ENCODE measurements at places on chromosomes 1 and 21. TPM values are rescaled to one million over a fixed set of nuclear protein-coding genes. Genes with fewer than 3 reads are reported as not detected.

DNA sequence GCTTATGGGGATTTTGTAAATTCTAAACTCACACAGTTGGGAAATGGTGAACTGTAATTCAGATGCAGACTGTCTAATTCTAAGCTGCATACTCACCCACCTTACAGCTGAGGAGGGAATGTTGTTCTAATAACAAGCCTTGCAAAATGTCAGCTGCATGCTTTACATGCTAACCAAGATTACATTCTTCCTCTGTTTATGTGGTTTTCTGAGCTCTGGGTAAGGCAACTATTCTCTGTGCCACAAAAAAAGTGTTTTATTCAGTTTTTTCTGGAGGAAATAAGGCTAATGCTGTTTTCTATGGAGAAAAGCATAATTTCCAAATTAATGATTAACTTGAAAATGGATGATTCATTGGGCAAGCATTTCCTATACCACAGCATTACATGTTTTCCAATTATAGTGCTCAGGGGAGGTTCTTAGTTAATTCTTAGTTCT lies 64.9 kb downstream of the RGS13 start:
- peak; percentile 56 for DNase-seq
- H3K36me3 ChIP-seq: no peaks in the 10 kb centered on the region
- H3K27ac ChIP-seq: peak overlapping the region; percentile 73
- no peaks in the 10 kb centered on the region for H3K27me3 ChIP-seq
- H3K4me1 ChIP-seq: peaks cover 55% of the 10 kb centered on the region
- H3K4me3 ChIP-seq: no peak overlapping the region

DNA sequence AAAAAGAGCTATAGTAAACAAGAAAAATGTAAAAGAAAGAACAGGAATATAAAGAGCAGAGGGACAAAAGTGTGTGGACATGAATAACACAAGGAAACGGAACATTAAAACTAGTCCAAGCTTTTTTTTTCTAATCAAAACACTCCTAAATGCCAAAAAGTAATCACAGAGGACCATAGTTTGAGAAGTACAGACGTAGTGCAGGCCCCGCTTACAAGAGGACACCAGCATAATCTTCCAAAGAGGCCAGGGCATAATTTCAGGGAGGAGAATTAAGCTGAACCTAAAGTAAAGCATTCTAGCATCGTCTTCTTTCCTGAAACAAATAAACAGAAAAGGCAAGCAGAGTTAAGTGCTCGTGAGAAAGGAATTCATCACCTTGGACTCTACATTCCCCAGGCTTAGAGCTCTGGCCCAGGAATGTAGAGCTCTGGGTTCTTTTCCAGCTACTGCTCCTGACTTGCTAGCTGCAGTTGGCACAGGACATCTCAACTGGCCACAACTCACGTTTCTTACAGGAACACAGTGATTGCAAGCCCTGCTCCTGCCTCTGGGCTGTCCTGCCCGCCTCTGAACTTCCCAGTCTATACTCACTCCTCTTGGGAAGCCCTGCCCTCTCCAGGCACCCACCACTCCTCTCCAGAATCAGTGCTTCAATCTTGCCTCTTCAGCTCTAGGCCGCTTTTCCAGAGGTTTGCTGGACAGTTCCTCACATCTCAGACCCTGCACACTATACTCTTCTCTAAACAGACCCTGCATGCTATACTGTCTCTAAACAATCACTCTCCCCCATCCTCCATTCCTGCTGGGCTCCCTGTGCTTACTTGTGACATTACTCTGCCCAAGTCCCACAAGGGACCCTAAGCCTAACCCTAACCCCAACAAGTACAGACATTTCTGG lies 9.8 kb downstream of the RGS8 start:
- no peaks in the 10 kb centered on the region for H3K4me1 ChIP-seq
- H3K36me3 ChIP-seq: no peaks in the 10 kb centered on the region
- no peak for DNase-seq
- H3K27ac ChIP-seq: no peak overlapping the region
- peaks cover 6% of the 10 kb centered on the region for H3K27me3 ChIP-seq

- no peaks in the 10 kb centered on the region for H3K27me3 ChIP-seq
- no peaks in the 10 kb centered on the region for H3K4me1 ChIP-seq
- H3K36me3 ChIP-seq: no peaks in the 10 kb centered on the region
- DNase-seq: no peak
- no peak overlapping the region for H3K27ac ChIP-seq
- H3K4me3 ChIP-seq: no peak overlapping the region
Measured at GRCh38 chr1:41609166-41609883, 124.8 kb upstream of the EDN2 start.

DNA sequence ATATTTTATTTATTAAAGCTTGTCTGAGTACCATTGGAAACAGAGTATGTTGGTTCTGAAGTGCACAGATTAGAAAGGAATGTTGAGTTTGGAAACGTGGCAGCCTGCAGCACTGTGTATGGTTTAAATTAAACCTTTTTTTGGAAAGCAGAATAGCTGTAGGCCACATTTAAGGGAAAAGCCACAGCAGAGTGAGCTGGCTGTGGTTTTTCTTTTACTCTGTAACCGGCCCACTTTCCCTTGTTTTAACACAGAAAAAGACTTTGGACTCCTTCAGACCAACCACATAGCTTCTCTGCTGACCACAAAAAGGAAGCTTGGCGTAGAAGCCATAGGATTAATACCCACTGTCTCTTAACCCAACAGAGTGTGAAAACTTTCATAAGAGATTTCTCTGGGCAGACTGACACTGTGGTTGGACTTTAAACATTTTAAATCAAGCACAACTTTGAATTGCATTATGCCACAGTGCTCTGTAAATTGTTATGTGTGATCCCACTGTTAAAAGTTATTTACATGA lies 75.2 kb downstream of the NFIA start:
- H3K4me1 ChIP-seq: no peaks in the 10 kb centered on the region
- H3K27ac ChIP-seq: no peak overlapping the region
- no peaks in the 10 kb centered on the region for H3K36me3 ChIP-seq
- no peak overlapping the region for H3K4me3 ChIP-seq

DNA sequence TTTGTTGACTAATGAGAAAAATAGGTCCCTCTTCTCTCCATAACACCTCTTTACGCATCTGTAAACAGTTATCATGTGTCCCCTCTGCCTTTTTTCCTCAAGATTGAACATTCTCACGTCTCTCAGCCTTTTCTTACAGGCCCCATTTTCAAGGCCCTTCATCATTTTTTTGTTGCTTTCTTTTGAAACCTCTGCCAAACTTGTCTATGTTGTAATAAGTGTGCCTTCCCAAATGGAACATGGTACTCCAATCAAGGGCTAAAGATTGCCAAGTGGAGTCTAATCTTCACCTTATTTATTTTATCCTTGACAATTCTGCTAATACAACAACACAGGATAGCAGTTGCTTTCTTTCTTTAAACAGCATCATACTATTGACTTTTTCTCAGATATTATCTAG lies 280.3 kb downstream of the USH2A start:
- H3K4me1 ChIP-seq: no peaks in the 10 kb centered on the region
- DNase-seq: no peak
- H3K27me3 ChIP-seq: no peaks in the 10 kb centered on the region
- H3K27ac ChIP-seq: no peak overlapping the region
- no peaks in the 10 kb centered on the region for H3K36me3 ChIP-seq

DNA sequence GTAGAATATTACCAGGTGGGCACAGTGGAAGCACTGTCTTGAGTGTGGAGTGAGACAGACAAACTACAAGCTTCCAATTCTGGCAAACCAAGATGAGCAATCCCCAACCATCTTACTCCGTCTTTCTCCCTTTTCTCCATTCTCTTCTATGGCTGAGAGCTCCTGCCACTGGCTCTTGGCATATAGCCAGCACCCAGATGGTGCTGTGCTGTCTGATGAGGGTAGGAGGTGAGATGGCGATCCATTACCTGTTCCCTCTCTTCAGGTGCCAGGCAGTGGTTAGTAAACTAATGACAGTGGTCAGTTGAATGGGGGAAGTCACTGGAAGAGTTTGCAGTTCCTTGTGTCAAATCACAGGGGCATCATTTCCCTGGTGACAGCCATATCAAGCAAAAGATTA lies 108.4 kb downstream of the FNBP1L start:
- peaks cover 14% of the 10 kb centered on the region for H3K36me3 ChIP-seq
- H3K27ac ChIP-seq: no peak overlapping the region
- no peak for DNase-seq
- H3K4me3 ChIP-seq: no peak overlapping the region
- H3K4me1 ChIP-seq: peaks cover 15% of the 10 kb centered on the region

DNA sequence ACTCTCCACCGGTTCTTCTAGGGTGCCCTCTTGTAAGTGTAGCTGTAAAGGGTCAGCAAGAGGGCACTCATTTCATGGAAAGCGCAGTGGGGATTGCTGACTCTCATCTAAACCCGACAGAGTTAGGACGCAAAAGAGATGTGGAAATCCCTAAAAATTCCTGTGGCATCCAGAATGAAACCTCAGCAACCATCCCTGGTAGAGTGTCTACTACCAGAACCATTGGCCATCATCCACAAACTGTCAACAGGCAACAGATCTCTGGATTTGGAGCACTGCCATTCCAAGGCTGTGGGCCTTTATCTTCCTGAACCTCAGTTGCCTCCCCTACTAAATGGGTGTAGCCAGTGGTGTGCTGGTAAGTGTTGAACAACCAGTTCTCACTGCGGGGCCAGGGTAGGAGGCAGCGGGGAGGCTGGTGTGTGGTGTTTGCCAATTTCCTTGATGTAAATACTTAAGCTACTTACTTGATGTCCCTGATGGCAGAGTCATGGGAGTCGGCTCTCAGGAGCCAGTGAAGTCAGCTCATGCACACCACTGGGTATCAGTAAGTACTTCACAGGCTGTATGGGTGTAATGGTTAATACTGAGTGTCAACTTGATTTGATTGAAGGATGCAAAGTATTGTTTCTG lies 195.8 kb downstream of the KAZN start:
- H3K27me3 ChIP-seq: peaks cover 15% of the 10 kb centered on the region
- H3K4me3 ChIP-seq: no peak overlapping the region
- H3K27ac ChIP-seq: no peak overlapping the region
- no peaks in the 10 kb centered on the region for H3K4me1 ChIP-seq

GRCh38 chr1:248686815-248687214 lies 15.8 kb downstream of the OR14I1 start:
- no peak overlapping the region for H3K4me3 ChIP-seq
- H3K36me3 ChIP-seq: no peaks in the 10 kb centered on the region
- H3K4me1 ChIP-seq: no peaks in the 10 kb centered on the region
- no peak overlapping the region for H3K27ac ChIP-seq
- H3K27me3 ChIP-seq: no peaks in the 10 kb centered on the region

- H3K27me3 ChIP-seq: no peaks in the 10 kb centered on the region
- DNase-seq: no peak
- H3K4me3 ChIP-seq: no peak overlapping the region
Measured at GRCh38 chr1:75613916-75614315, 3.0 kb upstream of the SLC44A5 start.

DNA sequence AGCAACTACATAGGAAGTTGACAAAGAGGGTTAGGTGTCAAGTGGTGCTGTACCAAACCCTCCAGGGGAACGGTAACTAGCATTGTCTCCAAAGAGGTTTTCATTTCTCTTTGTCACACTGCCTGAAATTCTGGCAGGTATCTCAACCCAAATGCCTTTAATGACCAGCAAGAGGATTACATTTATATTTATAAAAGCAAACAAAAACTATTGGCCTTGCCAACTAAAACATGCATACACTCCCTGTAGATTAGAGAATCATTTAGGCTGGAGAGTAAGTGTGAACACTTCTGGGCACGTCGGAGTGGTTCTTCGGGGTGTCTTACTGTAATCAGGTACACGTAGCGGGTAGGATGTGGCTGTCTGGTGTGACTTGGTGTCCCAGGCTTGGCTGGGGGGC lies 84.9 kb downstream of the VPS26C start:
- DNase-seq: no peak
- H3K27me3 ChIP-seq: no peaks in the 10 kb centered on the region
- no peak overlapping the region for H3K4me3 ChIP-seq
- H3K4me1 ChIP-seq: no peaks in the 10 kb centered on the region
- no peak overlapping the region for H3K27ac ChIP-seq
- peaks cover 28% of the 10 kb centered on the region for H3K36me3 ChIP-seq

DNA sequence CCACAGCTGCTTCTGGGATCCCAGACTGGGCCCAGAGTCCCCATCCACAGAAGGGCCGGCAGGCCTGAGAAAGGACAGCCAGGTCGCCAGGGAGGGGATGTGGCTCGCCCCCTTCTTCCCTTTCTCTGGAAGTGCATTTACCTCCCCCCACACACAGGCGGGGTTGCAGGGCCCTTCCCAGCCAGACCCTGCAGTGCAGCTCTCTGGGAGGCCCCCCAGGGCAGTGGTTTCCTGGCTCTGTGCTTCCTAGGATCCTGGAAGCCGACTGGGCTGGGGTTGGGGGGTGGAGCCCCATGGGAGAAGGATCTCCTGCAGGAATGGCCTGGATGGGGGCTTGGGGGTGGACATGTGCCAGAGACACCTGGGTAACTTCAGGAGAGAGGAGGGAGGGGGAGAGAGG lies 4.2 kb upstream of the COL6A1 start:
- H3K36me3 ChIP-seq: no peaks in the 10 kb centered on the region
- no peak for DNase-seq
- no peaks in the 10 kb centered on the region for H3K27me3 ChIP-seq
- H3K4me1 ChIP-seq: peaks cover 54% of the 10 kb centered on the region

GRCh38 chr1:15347182-15347581 lies 62.5 kb upstream of the EFHD2 start:
- H3K27me3 ChIP-seq: no peaks in the 10 kb centered on the region
- H3K27ac ChIP-seq: no peak overlapping the region
- H3K36me3 ChIP-seq: no peaks in the 10 kb centered on the region

GRCh38 chr1:112754116-112754628 lies 39.0 kb upstream of the PPM1J start:
- no peak overlapping the region for H3K4me3 ChIP-seq
- no peak overlapping the region for H3K27ac ChIP-seq
- H3K36me3 ChIP-seq: no peaks in the 10 kb centered on the region
- H3K27me3 ChIP-seq: no peaks in the 10 kb centered on the region
- DNase-seq: no peak
- no peaks in the 10 kb centered on the region for H3K4me1 ChIP-seq

DNA sequence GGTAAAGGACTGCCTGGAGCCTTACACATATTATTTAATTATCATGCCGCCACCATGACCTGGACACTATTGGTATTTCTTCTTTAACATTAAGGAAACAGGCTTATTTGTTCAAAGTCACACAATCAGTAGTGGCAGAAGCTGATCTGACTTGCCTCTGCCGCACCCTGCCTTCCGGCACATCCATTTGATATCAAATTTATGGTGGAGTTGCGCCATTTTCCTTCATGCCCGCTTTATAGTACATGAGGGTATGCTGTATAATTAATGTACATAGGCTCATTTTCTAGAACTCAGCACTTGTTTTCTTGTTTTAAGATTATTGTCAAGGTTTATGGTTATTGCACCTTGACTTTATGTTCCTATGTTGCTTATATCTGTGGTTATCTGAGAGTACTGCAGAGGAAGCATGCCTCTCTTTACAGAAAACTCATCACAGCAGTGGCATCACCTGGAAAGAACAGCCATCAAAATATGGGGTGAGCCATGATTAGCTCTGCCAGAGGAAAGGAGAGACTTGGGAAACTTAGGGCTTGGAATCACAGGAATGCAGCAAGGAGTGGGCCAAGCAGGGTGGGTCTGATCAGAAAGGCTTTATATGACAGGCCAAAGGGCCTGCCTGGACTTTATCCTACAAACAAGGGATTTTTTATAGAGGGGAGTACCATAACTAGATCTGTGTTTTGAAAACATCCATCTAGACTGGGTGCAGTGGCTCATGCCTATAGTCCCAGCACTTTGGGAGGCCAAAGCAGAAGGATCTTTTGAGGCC lies 72.2 kb upstream of the GJB5 start:
- H3K4me3 ChIP-seq: no peak overlapping the region
- H3K27ac ChIP-seq: no peak overlapping the region
- no peaks in the 10 kb centered on the region for H3K36me3 ChIP-seq
- no peak for DNase-seq

DARS2 gene
- 25.6 TPM for total RNA-seq

GFI1 gene
- total RNA-seq: 8.1 TPM

KAZN gene
- total RNA-seq: 13.4 TPM

Data from HCT116 (cell line).